NCI-H1092 (cell line): ENCODE measurements at places on chromosomes 16 and 17.
A peak's percentile ranks its signal among the peaks of the same experiment; 100 is the strongest.

- DNase-seq = no peak
Observed at GRCh38 chr16:6682142-6682811, 650.4 kb upstream of the RBFOX1 start.

DNA sequence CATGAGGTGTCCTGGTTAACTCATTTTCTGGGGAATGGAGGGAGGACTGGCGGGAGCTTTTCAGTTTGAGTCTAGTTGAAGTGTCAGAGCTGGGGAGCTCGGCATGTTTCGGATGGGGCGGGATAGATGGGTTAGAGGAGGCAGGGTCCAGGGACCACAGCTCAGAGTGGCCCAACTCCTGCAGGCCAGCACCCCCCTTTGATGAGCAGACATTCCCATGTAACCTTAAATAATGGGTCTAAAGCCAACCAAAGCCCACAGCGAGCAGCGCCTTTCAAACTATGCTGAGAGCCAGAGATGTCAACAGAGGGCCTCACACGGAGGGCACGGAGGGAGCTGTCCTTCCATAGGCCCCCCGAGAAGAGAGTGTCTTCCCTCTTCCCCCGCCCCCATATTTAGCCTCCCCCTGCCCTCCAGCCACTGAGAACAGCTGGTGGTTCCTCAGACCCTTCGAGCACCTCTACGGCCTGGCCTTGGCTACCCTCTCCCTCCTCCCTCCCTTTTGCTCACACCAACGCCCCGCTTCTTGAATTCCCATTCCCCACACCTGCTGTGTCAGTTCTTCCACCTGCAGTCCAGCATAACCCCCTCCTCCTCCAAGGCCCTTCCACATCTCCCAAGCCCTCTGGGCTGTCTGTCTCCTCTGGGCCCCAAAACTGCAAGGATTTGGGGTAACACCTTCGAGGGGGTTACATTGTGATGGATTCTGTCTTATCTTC, 21.8 kb downstream of the RAB11FIP4 start:
- no peak for DNase-seq

DNA sequence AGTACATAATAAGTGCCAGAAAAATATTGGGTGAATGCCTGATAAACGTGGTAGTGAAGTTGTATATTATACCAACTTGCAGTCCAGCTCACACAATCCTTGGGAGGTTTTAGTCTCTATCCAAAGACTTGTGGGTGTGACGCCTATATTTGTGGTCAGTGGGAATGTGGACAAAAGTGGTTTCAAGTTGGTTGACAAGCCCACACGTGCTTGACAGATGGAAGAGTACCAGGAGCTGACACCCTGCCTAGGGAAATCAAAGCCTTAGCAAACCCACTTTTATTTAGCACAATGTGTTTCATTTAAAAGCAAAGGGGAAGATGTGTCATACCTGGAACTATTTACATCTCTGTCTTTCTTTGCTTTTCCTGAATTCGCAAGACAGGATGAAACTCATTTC, 79.0 kb downstream of the CA10 start:
- DNase-seq = no peak

GRCh38 chr16:749010-749409, 8.2 kb upstream of the CIAO3 start:
- no peak for DNase-seq

GRCh38 chr16:85253084-85253941, 141.0 kb upstream of the CIBAR2 start:
- DNase-seq = no peak

DNA sequence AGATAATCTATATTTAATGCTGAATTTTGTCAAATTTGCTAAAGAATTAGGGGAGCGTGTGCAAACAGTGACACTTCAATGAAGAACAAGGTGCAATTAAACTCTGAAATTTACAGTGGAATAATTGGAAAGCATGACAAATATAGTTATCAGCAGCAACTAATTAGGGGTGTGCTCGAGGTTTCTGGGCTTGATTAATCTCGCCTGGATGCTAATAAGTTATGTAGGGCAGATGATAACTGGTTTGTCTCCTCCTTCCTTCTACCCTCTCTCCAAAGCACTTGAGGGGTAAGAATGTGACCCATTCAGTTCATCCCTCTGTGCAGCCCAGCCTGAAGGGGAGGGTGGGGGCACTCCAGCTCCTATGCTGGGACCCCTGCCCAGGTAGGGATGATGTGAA, 21.9 kb downstream of the MRM1 start:
- DNase-seq = no peak

DNA sequence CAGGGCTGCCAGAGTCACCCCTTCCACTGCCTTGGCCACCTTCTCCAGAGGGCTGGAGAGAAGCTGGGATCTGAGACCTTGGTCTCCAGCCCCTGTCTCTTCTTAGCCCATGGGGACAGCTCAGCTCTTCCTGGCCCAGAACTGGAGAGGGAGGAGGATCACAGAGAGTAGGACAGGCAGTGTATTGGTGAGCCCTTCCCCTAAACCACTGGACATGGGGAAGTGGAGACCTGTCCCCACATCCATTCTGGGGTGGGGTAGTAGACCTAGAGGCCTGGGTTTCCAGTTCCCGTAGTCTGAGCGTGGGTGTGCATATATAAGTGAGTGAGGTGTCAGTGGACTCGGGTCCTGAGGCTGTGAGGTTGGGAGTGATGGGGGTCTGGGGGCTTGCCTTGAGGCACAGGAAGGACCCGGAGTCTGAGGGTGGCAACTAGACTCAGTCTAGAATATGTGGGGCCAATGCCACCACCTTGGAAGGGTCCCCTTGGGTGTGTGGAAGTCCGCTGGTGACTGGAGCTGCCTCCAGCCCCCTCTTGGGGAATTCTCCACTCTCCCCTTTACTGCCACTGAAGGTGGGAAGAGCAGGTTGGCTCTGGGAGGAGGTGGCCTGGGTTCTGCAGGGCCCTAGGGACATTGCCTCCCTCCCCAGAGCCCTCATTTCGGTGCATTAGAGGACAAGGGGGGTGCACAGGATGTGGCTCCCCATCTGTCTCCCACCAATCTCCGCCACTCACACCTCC, 19.9 kb downstream of the GJD3 start:
- no peak for DNase-seq

GRCh38 chr17:44919411-44919810, 4.1 kb upstream of the GFAP start:
- no peak for DNase-seq

GRCh38 chr17:356671-357434, 4.2 kb upstream of the RPH3AL start:
- no peak for DNase-seq

DNA sequence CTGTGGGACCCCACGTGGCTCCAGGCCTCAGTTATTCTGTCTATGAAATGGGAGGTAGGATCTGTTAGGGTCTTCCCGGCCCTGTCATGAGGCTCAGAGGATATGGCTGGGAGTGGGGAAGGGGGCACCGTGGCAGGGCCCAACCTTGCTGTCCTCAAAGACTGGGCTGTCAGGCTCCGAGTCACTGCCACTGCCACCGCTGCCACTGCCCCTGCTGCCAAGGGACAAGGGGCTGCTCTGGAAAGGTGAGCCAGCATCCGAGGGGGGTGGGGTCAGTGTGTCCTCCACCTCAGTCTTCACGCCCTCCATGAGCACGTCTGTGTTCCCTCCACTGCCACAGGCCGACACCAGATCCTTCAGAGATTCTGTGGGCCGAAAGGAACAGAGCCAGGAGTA, 19.2 kb downstream of the SREBF1 start:
- no peak for DNase-seq

- no peak for DNase-seq
Observed at GRCh38 chr17:13158494-13159240, 140.8 kb upstream of the ELAC2 start.

GRCh38 chr17:80609757-80610156, 65.1 kb downstream of the RPTOR start:
- DNase-seq = no peak

DNA sequence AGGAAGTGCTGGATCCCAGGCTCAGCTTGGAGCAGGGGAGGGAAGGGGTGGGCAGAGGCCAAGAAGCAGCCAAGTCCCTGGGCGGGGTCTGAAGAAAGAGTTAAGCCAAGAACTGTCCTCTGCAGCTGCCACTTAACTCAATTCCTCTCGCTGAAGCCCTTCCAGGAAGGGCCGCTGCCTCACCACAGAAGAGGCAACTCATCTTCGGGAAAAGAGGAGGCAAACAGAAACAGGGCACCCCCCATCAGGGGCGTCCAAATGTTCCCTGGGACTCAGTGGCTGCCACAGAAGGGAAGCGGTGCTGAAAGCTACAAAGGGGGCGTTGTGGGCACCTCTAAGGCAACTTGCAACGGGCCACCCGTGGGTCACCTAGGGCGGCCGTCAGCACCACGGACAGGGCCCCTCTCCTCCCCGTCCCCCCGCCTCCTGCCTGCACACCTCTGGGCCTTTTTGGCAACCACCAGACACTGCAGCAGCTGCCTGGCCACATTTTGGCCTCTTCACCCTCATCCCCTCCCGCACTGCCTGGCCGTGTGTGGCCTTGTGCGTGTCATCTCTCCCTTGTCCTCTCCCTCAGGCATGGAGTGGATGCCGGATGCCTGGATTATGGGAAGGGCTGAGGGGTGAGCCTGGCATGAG, 2.5 kb downstream of the TLCD3B start:
- DNase-seq = no peak

GRCh38 chr17:79457376-79457775, 153.5 kb downstream of the RBFOX3 start:
- no peak for DNase-seq

GRCh38 chr17:46273541-46274236, 21.2 kb upstream of the LRRC37A start:
- no peak for DNase-seq

DNA sequence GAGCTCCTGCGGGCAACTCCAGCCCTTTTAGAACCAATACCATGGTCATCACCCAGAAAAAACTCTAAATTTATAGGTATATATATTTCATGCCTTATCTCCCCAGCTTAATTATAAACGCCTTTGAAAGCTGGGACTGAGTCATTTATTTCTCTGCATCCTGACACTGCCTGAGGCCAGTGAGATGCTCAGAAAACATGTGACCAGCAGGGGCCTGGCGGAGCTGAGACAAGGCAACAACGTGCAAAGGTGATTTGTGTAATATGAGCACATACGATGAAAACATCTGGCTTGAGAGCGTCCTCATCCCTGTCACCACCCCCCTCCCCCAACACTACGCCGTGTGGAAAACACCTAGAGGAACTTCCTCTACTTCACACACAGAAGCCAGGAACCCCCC, 22.7 kb downstream of the NXN start:
- DNase-seq = no peak

GRCh38 chr16:20866145-20866772, 33.9 kb downstream of the DCUN1D3 start:
- DNase-seq = no peak

GRCh38 chr16:50208460-50208931, 55.4 kb downstream of the TENT4B start:
- no peak for DNase-seq

- DNase-seq = no peak
Observed at GRCh38 chr16:89574681-89575246, 794 bp upstream of the CPNE7 start.

GRCh38 chr16:81453091-81453728, 8.6 kb downstream of the CMIP start:
- DNase-seq = no peak

DNA sequence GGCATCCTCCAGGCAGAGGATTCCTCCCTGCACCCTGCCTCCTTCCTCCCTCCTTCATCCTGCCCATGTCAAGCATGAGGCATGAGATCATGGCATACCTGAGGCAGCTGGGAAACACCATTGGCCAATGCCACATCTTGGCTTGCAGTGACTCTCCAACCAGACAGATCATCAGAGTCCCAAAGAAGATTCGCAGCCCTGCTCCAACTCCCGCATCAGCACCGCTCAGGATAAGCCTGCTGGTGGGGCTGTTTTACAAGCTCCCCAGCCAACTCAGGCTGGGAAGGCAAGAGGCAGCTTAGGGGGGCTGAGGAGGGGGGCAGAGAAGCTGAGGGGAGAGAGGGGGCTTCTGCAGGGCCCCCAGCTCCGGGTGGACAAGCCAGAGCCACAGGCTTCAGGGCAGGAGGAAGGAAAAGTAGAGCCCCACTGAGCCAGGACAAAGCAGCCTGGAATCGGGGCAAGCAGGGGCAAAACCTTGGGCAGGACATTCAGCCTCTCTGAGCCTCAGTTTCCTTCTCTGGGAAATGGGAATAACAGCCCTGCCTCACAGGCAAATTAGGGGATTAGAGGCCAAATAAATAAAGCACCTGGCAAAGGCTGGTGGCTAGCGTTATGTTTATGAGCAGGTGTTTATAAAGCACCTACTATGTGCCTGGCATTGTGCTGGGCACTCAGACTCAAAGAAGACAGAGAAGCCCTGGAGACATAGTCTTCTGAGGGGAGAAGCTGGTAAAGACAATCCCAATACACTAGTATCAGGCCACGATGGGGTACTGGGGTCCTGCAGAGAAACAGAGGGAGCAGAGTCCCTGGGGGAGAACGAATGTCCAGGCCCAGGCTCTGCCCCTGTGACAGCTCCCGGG, 88.1 kb downstream of the GOSR1 start:
- DNase-seq = no peak

DNA sequence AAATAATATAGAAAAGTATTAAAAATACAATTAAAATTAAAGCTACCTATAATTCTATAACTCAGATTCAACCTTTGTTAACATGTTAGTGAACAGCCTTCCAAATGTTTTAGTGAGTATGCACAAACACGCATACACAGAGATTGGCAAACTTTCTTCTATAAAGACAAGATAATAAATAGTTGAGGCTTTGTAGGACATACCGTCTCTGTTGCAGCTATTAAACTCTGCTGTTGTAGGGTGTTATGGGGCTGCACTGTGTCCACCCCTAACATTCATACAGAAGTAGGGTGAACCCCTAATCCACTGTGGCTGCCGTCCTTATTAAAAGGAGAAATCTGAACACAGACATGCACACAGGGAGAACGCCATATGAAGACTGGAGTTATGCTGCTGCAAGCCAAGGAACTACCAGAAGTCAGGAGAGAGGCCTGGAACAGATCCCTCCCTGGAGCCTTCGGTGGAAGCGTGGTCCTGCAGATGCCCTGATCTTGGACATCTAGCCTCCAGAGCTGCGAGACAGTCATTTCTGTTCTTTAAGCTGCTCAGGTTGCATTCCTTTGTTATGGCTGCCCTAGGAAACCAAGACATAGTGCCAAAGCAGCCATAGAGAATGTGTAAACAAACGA, 383.2 kb downstream of the GRIN2A start:
- DNase-seq = no peak

- no peak for DNase-seq
Observed at GRCh38 chr16:13120091-13120490, 218.7 kb downstream of the SHISA9 start.

GRCh38 chr17:21279582-21279981, 4.9 kb upstream of the MAP2K3 start:
- DNase-seq = no peak

DNA sequence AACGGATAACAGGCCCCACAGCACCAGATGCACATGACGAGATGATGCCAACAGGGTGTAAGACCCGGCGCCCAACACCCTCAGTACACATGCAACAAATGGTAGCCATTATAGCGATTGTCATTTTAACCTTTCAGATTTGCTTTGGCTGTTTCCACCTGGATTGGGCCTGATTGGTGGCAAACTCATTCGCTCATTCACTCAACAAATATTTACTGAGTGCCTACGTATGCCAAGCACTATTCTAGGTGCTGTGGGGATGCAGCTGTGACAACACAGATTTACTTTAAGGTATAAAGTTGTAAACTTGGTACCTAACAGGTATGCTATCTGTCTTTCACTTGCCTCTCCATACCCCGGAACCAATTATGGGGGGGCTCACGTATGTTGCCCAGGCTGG, 66.8 kb downstream of the SRCIN1 start:
- peak; percentile 80 for DNase-seq
